ENCODE measurements at places on chromosomes 12 and 14.

DNA sequence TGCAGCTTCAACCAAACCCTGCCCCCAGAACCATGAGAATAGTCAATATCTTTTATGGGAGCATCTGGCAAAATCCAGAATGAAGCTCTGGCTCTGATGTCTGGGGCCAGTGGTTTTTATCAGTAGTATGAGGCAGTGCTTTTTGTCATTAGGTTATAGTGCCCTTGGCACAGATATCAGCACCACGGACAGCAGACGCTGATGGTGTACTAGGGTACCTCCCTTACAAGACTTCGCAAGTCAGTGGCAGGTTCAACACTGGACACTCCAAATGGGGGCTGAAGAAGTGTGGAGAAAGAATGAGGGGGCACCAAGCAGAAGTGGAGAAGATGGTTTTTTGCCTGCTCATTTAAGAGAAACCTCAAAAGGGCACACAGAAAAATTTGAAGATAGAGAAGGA, 68.2 kb upstream of the E2F7 start:
- DNase-seq, result no peak

GRCh38 chr12:123126294-123127181, 24.4 kb downstream of the PITPNM2 start:
- DNase-seq, result no peak

GRCh38 chr14:104689881-104690711, 678 bp downstream of the INF2 start:
- DNase-seq, result peak; percentile 56

DNA sequence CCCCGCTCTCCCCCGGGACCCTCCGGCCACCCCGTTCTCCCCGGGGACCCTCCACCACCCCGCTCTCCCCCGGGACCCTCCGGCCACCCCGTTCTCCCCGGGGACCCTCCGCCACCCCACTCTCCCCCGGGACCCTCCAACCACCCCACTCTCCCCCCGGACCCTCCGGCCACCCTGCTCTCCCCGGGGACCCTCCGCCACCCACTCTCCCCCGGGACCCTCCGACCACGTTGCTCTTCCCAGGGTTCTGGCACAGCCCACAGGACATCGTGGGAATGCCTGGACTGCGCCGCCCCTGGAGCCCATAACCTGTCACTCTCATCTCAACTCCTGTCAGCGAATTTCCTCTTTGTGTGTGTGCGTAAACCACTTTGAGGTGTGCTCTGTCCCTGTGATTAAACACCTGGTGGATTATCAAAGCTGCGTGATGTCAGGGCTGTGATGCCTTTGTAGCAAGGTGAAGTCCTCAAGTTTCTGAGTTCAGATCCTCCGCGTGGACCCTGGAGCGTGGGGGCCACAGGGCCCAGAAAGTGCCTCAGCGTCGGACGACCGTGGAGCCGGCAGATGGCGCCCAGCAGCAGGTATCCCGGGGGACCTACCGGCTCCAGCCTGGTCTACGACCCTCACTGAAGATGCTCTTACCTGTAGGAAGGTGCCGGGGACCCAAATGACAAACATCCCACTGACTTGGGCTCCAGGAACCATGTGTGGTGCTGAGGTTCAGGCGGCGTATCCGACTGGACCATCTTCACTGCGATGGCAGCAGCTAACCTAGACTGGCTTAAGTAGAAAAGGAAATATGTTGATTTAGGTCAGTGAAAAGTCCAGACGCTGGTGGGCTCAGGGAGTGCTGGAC, 63.2 kb upstream of the GALNT9 start:
- DNase-seq, result no peak

- DNase-seq, result no peak
Observed at GRCh38 chr12:64824130-64824499, 332 bp upstream of the TBC1D30 start.

GRCh38 chr12:88935856-88936255, 355.6 kb upstream of the KITLG start:
- no peak for DNase-seq

DNA sequence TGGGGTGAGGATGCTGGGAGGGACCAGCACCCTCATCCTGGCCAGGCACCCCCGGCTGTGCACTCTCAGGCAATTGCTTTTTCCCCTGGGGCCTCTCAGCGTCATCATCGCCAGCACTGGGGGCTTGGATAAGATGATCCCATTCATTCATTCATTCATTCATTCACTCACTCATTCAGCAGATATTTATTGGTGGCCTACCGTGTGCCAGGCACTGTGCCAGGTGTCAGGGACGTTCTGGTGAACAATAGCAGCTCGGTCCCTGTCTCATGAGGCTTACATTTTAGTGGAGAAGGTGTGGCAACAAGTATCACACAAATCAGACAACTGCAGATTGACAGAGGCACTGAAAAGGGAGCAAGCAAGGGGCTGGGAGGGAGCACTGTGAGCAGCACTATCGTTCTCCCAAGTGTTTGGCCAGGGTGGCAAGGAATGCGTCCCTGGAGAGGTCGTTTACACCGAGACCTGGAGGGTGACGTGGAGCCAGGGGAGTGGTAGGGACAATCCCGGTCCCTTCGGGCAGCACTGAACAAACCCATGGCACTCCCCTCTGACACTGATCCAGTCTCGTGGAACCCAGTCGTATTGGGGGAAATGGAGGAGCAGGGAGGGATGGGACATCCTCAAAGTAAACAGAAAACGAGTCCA, 124.1 kb downstream of the PAPOLA start:
- DNase-seq, result no peak

DNA sequence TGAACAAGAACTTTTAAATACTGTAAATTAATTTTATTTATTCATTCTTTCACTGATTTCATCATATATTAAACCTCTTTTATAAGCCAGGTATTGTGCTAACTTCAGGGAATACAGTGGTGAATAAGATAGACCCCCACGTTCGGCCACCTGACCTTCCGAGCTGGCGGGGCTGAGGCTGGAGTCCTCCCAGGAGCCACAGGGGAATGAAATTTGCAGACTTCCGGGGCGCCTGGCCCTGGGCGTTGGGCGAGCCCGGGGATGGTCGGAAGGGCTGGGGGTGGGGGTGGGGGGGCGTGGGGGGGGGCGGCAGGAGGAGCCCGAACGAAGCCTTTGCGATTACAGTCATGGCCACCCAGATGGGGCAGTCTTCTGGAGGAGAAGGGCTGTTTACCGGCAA, 383.4 kb downstream of the PAWR start:
- no peak for DNase-seq

DNA sequence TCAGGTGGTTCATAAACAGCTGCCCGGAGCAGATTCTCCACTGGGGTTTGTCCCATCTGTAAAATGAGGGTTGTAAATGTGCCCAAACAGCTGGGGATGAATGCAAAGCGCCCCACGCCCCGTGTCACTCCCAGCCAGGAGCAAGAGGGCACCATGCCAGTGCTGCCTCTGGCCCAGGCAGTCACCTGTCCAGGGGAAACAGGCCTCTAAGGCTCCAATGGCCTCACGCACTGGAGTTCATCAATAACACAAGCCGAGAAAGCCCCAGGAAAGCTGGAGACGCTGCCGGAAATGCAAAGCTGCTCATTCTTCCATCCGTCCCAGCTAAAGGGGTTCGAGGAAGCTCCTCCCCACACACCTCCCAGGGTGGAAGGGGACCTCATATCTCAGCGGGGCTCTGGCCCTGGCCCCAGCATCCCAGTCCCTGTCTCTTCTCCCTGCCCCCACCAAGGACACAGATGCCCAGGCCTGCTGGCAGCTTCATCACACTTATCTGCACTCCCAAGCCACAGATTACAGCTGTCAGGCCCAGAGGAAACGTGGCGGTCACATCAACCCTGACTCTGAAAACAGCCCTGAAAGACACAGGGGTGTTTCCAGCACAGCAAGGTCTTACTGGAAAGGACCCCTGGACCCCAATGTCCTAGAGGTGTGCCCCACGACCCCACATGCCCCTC, 21.5 kb downstream of the SCARB1 start:
- no peak for DNase-seq

- DNase-seq, result peak; percentile 95
Observed at GRCh38 chr12:12456637-12457036, 99.8 kb downstream of the BORCS5 start.

DNA sequence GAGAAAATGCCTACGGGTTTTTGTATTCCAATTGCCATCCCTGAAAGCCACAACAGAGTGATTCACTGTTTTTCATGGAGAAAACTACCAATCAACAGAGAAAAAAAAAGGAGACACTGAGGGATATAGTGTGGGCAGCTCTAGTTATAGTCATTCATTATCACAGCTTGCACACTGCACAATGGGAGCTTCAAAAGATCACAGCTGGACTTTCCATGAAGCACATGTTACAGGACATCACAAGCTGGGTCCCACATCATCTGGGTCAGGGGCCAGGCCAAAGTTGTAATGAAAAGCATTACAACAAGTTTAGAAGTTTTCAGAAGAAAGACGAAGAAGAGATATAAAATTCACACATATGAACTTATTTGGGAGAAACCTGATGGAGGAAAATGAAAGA, 41.5 kb downstream of the RERG start:
- DNase-seq, result no peak

Data from inflammatory macrophage treated with lipopolysaccharide for 1 hour (primary cell).